ENCODE measurements at places on chromosomes 5 and 9. TPM values are rescaled to one million over a fixed set of nuclear protein-coding genes. Genes with fewer than 3 reads are reported as not detected.

Gene ZDHHC11B
- total RNA-seq: not detected

Gene SAPCD2
- 4.0 TPM for total RNA-seq

Gene NFIB
- total RNA-seq: 21.3 TPM

Gene SPATA6L
- total RNA-seq: 1.6 TPM

Gene SPINK13
- total RNA-seq: not detected
